NCI-H187 (cell line): ENCODE measurements at places on chromosomes 11 and 22.

DNA sequence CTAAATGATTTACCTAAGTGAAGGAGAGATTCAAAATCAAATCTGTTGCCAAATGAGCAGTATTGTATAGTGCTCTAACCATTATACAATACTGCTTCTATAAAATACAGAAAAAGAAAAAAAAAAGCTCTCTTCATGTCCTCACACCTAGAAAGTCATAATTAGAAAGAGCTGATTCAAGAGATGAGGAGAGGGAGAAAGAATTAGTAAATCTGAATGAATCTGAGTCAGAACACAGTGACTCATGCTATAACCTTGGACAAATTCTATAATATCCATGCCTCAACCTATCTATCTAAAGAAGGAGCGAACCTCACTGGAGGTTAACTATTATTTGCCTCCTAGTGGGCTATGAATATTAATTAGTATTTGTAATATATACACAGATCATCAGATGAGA is 29.4 kb downstream of the AMBRA1 start:
- DNase-seq, result no peak

DNA sequence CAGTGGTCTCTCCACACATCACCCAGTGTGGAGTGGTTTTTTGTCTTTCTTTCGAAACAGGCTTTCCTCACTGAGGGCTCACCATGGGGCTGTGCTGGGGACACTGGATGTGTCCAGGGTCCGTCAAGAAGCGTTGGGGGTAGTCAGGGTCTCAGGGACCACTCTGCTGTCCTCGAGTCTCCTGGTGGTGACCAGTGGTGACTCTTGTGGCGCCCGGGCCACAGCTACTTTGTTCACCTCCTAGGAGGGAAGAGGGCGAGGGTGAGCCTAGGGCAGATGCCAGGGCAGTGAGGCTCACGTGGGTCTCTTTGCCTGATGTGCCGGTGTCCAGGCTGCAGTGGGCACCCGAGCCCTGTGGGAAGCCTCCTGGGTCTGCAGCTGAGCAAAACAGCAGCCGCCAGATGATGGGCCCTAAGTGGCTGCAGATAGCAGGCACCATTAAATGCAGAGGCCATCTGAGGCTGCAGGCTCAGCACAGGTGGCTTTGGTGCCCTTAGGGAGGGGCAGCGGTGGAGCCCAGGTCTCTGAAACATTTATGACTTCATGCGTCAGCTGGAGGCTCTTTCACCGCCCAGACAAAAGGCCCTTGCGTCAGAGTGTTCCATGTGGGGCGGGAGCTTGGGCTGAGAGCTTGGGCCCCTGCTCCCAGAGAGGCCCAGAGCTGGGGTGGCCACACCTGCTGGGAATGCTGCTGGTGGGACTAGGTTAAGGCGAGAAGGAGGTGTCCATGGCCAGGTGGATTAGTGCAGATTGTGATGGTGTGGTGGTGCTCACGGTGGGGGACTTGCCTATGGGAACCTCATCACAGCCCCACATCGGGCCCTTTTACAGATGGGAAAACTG is 29.5 kb downstream of the KCNQ1 start:
- DNase-seq, result no peak

GRCh38 chr11:101931692-101932091 is 15.4 kb upstream of the ANGPTL5 start:
- no peak for DNase-seq

DNA sequence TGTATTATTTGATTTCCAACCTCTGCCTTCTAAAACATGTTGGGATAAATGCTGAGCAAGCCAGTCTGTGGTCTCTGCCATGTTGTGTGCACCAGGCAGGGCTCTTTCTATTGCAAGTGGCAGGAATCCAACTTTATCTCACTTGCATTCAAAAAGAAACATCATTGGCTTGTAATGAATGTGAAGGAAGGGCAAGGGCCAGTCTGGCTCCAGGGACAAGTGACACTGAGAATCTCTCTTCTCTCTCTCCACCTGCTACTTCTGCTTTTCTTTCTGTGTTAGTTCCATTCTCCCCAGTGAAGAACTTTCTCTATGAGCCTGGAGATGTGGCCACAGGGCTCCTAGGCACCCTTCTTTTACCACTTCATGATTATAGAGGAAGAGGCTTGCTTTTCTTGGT is 329.9 kb upstream of the NCAM1 start:
- DNase-seq, result no peak

- no peak for DNase-seq
Observed at GRCh38 chr11:127493330-127494022, 492.9 kb upstream of the KIRREL3 start.

DNA sequence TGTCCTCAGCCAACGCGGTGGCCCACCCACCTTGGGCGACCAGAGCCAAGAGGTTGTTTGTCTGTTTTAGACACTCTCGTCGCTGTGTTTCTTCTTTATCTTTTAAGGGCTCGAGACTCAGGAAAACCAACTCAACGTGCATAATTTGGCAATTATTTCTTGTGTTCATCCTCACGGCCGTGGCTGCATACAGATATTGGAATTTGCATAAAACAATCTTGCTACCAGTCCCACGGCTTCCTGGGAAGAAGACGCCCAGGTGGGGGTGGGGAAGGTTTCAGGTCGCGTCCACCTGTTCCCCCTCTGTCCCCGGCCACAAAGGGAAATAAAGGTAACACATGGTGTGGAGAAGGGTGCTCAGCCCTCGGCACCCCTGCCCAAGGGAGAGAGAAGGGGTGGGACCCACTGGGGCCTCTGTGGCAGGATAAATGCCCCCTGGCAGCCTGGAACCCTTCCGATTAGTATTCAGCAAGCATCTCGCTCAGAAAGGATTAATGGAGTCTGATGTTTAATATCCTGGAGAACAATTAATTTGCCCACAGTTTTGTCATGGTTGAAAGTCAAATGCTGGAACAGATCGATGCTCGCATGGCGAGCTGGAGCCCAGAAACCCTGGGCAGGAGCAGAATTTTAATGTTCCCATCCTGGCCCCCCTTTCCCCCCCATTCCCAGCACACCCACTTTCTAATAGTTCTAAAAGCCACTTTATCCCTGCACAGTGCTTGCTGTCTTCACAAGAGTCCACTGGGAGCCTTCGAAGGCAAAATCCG is 359.7 kb downstream of the MN1 start:
- no peak for DNase-seq
